ENCODE measurements at places on chromosomes 7 and 10.
A peak's percentile ranks its signal among the peaks of the same experiment; 100 is the strongest.

- DNase-seq: no peak
Observed at GRCh38 chr10:6751363-6751762, 171.3 kb upstream of the PRKCQ start.

DNA sequence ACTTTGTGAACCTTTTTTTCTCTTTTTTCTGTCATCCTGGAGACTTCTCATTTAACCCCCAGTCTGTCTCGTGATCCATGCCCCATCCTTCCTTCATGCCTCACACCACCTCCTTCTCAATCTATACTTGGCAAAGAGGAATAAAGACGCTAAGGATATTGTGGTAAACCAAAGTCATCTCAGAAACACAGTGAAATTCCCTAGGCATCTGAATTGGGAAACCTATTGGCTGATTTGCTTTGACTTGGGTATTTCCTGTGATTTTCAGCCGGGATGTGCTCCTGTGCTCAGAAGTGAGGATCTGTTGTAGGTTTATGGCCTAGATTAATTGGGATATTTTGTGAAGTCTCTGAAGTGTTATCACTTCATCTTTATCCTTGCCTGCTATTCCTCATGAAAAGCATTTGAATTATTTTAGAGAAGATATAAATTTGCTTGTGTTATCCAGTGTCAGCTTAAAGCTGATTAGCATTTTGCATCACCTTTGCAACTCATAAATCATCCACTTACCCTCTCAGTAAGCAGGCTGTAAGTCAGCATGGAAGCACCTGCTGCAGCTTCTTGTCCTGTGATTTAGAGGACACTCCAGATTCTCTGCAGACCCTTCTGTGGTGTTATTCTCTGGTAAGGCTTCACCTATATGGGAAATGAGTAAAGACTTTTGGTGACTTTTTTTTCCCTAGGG lies 138.0 kb downstream of the AUTS2 start:
- DNase-seq: no peak

DNA sequence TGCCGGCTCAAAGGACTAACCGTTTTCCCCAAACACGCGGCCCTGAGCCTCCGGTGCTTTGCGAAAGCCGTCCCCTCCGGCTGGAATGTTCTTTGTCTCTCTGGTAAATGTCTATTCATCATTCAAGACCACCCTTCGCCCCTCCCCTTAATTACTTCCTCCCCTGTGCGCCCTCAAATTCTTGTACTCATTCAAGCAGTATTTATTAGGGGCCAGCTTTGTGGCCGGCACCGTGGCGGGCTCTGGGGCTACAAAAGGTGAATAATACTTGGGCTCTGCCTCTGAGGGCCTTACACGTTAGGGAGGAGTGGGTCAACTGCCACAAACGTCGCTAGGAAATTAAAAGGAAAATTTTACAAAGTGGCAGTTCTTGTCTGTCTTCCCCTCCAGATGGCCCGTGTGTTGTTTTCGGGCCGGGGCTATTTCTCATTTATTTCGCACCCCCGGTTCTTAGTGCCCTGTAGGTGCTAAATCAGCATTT lies 1.5 kb upstream of the MEST start:
- DNase-seq: no peak

- DNase-seq: no peak
Observed at GRCh38 chr10:107133656-107134055, 30.9 kb downstream of the SORCS1 start.

DNA sequence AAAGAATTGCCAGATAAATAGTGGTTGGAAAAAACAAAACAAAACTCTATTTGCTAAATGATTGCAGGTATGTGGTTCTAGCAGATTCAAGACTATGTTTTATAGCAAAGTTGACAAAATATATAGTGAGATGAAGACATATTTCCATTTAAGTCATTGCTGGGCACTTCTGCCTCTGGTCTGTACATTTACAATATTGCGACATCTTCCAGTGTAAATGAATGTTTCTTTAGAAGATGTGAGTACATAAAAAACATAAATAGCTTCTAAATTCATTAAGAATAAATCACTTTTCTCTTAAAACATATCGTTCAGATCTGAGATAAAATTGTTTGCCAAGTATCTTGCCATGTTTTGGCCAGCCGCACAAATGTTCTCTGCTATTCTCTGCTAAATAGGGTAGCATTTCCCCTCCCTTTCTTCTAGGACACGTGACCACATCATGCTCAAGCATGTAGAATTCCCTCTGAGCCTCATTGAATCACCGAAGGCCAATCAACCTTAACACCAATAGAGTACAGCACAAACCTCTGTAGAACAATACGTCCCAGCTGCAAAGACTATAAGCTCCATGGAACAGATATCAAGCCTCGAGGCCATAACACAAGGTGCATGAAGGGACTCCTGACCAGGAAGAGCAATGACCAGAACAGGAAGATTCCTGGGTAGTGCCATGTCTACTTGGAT lies 1173.3 kb downstream of the GATA3 start:
- no peak for DNase-seq

DNA sequence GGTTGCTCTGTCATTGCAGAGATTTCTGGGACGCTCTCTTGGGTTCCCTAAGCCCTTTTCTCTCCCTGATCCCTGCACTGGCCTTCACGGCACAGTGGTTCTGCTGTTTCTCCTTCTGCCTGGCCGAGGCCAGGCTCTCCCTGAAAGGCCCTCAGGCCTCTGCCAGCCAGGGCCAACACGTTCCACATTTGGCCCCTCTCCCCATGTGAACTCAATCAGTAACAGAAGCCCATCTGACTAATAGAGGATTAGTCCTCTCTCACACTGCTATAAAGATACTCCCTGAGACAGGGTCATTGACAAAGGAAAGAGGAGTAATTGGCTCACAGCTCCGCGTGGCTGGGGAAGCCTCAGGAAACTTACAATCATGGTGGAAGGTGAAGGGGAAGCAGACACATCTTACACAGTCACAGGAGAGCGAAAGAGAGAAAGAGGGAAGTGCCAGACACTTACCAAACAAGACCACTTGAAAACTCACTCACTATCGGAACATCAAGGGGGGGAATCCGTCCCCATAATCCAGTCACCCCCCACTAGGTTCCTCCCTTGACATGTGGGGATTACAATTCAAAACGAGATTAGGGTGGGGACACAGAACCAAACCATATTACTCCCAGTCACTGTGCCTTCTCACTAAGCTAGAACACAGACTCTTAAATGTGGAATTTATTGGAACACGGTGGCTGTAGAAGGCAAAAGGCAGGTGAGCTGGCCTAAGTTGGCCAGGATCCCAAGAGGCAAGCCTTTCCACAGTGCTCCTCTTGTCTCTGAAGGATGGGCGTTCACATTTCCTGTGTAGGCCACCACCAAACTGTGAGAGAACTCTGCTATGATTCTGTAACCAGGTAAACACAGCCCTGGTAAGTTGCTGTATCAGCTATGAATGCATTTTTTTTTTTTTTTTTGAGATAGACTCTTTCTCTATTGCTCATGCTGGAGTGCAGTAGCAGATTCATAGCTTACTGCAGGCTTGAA lies 8.8 kb downstream of the FZD8 start:
- DNase-seq: no peak

DNA sequence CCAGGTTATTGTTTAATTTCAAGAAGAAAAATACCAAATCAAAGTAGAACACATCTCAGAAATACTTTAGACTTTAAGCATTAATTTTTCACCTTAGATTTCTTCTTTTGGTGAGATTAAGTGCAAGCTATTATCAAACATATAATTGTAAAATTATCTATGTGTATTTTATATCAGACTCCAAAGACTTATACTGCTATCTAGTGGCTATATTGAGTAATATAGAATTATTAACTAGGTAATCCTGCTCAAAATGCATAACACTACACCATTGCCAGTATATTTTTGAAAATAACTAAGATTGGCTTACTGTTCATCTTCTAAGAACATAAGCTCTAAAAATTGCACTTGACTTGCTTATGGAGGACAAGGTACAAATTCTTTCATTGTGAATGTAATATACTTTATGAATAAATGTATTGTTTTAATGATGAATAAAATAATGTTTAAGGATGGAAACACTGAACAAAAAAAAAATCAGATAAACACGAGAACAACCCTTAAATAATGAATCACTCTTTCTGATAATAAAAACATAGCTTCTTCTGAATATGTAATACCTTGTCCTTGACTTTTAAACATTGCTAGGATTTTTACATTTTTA lies 86.7 kb upstream of the GNAI1 start:
- peak; percentile 25 for DNase-seq

- DNase-seq: no peak
Observed at GRCh38 chr10:124217906-124218804, 124.8 kb upstream of the CHST15 start.

DNA sequence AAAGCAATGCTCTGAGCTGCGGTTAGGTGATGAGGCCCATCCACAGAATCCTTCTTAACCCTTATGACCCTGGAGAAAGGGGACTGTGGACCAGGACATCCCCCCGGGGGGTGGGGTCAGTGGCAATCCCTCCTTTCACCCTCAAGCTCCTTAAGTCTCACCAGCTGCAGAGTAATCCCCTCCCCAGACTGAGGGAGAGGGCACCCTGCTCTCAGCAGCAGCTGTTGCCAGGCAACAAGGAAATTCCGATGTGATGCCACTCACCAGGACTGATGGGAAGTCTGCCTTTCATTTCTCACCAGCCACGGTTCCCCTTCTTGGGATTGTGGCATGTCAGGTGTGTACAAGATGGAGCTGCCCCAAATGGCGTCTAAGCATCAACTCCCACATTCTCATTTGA lies 129.6 kb downstream of the DOCK1 start:
- DNase-seq: no peak

- peak; percentile 96 for DNase-seq
Observed at GRCh38 chr10:33005322-33006301, 47.6 kb upstream of the ITGB1 start.

DNA sequence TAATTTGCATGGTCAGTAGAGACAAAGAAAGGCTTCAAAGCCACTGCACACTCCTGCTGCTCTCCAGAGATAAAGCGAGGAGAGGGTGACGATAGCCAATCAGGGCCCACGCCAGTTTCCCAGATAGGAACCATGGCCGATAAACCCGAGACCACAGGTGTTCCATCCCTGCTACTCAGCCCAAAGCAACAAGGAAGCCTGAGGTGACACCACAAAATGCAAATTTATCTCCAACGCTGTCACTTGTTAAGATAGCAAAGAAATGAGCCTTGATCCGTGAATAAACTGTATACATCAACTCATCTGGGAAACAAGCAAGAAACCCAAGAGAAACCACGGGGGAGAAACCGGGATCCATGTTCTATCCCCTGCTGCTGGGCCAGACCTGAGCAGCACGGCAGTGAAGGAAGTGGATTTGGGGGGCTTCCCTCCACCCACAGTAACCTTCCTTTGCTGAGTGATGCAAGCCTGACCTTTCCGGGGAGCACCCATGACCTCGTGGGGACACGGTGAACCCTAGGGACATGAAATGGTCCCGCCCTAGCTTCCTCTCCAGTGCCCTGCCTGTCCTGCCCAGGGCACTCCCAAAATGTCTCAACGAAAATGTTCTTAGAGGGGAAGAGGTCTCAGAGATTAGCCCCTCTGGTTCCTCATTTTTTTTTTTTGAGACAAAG lies 164.6 kb downstream of the PTPRN2 start:
- no peak for DNase-seq

- DNase-seq: no peak
Observed at GRCh38 chr10:124009231-124010015, 84.0 kb downstream of the CHST15 start.

DNA sequence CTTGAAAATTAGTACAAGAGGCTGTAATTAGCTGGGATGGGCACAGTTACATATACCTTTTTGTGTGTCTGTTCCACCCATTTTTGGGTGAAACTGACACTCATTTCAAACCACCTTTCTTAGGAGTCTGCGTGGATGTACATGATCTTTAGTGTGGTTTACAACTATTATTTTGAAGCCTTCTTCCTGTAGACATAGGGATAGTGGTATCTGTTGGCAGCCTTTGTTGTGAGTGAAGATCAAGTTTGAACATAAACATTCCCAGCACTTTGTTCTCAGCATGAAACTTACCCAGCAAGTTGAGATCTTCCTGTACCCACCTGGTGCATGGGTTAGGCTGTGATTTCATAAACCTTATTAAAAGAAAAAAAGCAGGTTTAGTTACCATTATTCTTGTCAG lies 2.0 kb downstream of the BAG3 start:
- peak; percentile 11 for DNase-seq

- no peak for DNase-seq
Observed at GRCh38 chr7:932651-932975, 21.9 kb downstream of the ADAP1 start.

GRCh38 chr7:49001610-49002033 lies 77.3 kb downstream of the CDC14C start:
- DNase-seq: peak; percentile 2

Data from kidney capillary endothelial cell (primary cell).